ENCODE measurements at places on chromosomes 5 and 9.

DNA sequence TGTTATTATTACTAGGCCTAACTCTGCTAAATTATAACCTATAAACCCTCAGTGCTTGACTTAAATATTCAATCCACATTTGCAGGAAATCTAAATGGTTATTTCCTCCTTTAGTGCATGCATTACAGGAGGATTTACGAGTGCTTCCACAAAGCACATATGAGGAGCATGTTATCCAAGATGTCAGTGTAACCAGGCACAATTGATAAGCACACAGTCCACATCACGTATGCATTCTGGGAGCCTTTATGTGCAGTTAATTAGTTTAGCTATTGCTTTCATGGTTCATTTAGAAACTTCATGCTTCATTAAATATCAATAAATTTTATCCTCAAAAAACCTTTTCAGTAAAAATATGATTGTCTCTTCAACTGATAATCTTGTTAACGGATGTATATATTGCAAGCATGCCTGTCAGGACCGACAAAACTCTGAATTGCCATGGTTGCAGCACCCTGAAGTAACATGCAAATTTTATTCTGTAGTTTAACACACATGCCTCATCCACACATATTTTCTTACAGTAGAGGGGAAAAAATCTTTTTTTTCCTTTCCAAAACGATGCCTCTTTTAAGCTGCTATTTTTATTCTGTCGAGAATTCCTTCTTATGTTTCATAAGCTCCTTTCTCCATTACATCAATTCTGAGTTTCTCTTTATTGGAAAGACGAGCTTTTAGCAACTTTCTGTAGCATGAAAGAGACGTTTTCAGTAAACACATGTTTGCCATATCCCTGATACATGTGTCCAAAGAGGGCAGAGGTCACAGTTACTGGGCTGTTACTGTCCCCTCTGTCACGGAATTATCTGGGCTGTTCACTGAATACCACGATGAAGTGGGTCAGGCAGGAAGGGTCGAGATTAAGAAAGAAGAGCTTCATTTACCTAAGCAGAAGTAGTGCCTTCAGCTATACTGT, 142.0 kb downstream of the GLIS3 start:
- DNase-seq = no peak

GRCh38 chr5:65483546-65484346, 2.0 kb upstream of the ADAMTS6 start:
- no peak for DNase-seq

GRCh38 chr9:113504725-113505590, 41.4 kb downstream of the RGS3 start:
- DNase-seq = no peak

DNA sequence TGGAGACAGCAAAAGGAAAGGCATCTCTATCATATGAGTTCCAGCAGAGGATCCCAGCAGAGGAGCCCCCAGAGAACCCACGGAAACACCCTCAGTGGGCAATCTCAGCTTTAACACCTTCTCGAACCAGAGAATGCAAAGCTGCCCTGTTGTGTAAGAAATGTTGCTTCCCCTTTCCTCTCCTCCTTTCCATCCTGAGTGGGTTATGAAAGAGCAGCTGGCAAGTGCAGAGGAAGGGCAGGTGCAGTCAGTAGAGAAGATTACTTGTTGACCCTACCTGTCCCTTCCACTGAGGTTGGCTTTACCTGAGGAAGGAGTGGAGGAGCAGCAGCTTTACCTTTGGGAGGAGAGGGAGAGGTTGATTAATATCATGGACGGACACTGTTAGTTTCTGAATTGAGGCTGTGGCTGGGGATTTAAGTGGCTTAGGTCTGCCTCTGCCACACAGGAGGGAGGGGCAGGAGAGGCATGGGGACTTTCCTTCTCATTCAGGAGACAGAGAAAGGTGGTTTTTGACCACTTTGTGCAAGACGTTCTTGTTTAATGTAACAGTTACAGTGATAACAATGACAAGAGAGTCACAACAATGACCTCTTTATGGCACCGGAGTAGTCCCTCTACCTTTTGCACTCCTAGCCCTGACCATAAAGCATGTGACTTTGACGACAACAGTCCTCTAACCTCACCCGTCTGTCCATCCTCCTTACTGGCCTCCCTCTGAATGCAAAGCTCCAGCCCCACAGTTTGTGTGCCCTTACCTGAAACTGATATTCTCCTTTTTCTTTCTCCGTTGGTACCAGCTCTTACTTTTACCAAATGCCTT, 254.8 kb downstream of the NSG2 start:
- no peak for DNase-seq

DNA sequence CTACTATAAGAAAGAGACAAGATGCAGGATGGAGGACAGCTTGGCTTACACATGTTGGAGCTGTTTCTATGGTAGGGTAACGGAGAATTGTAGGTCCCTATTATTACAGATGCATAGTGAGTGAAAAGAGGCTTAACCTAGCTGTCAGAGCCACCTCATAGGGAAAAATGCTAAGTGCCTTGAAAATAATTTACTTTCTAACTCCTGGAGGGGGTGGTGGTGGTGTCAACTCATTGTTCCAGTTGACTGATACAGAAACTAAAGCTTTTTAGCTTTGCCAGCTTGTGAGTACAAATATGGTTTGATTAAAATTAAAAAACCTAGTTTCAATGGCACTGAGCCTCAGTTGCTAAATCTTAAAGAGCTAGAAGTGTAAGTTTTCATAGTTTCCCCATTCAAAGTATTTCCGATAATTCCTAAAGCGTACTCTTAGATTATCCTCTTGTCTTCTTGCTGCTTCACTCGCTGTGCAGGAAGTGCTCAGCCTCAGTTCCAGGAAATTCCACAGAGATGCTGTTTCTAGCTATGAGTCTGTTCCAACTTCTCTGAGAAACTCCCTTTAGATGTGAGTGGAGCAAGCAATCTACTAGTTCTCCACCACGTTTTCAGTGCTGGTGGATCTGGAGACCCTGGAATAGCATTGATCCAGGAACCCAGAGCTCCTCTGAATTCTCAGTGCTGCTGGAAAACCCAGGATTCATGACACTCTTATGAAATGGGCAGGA, 265.2 kb downstream of the DMAC1 start:
- DNase-seq = no peak

DNA sequence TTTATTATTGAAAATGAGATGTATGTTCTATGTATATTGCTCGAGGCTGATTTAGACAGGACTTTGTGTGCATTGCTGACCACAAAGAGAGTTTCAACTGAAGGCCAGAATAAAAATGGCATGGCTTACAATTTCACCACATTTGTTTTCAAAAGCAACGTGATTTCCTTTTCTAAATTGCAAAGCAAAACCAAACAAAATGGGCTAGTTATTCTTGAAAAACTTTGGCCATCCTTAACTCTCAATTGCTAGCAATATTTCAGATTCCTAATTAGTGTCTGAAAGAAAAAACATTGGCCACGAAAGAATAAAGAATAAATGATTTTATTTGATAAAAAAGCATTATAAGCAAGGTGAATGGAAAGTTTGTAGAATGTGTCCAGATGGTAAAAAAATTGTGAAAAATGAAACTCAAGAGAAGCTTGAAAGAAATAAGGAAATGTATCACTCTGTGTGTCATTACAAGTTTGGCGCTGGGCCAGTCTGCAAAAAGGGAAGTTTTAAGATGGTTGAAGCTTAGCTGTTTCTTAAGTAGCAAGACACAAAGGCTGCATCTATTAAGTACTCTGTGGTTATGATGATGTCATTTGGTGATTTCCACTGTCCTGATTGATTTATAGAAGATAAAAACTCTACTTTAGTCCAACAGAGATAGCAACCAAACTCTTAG, 89.2 kb upstream of the PRLR start:
- DNase-seq = peak; percentile 81

GRCh38 chr5:102866237-102866600, 111.1 kb downstream of the PAM start:
- DNase-seq = no peak

GRCh38 chr5:142644127-142644526, 41.8 kb downstream of the FGF1 start:
- DNase-seq = no peak

- no peak for DNase-seq
These were observed 31.0 kb upstream of the GNA14 start for GRCh38 chr9:77679088-77679487.

Measured in stimulated activated CD8-positive, alpha-beta memory T cell treated with anti-CD3 and anti-CD28 coated beads, Interleukin-4, amount 100 ng/mL, for 48 hours (primary cell).